ENCODE measurements at places on chromosomes 11 and 22.

DNA sequence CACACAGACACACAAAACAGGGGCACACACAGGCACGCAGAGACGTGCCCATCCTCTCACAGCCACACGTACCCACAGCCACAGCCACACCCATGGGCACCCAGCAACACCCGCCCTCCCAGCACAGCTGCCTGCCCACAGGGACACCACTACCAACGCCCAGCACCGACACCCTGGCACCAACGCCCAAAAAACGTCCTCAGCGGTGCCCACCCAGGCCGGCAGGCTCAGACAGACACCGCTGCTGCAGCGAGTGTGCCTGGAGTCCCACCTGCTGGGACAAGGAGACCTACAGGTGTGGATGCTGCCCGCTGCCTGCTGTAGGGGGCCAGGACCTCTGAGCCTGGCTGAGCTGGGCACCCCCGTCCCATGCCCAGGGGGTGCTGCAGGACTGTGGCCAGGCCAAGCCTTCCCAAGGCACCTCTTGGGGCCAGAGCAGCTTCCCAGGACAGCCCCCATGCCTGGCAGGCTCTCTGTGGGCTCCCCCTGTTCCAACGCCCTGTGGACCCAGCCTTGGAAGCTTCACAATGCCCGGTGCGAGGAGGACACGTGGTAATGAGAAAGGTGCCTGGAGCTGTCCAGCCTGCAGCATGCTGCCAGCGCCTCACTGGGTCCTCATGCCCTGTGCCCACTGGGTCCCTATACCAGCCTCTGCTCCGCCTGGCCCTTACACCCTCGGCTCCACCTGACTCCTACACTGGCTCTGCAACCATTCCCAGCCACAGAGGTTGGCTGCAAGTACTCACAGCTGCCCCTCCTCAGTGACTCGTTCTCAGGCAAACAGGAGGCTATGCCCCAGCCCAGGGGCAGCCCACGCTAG lies 45.8 kb upstream of the TH start:
- DNase-seq, result no peak

- no peak for DNase-seq
Observed at GRCh38 chr22:26860301-26860700, 202.9 kb downstream of the MIAT start.

DNA sequence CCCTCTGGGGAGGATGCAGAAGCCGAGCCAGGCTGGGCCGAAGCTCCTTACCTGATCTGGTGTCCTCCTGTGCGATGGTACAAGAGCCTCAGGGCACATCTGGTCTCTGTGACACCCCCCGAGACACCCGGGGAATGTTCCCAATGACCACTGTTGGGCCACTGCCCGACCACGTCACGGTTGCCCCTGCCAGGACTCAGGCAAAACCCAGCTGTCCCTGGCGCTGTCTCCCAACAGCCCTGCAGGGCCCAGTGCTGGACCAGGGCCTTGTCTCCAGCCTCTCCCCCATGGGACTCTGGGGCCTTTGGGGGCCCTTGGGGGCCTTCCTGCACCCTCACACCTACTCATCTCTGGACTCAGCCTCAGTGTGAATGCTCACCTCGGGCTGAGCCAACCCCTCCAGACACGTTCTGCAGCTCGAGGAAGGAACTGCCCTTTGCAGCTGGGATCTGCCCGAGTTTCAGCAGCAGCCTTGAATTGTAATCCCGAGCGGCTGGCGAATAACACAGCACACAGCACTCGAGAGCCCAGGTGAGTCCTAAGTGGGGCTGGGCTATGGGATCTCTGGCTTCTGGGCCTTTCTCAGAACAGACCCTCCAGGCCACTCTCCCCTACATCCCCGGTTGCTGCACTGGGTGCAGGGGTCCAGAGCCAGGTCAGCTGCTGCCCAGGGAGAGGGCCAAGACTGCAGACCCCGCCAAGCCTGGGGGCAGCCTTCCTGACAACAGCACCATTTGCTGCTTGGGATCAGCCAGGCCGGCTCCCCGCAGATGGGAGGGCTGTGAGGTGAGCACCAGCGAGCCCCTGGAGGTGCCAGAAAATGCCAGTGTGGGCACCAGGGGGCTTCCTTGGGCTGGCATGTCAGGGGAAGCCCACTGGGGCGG lies 39.8 kb downstream of the RTN4R start:
- no peak for DNase-seq

DNA sequence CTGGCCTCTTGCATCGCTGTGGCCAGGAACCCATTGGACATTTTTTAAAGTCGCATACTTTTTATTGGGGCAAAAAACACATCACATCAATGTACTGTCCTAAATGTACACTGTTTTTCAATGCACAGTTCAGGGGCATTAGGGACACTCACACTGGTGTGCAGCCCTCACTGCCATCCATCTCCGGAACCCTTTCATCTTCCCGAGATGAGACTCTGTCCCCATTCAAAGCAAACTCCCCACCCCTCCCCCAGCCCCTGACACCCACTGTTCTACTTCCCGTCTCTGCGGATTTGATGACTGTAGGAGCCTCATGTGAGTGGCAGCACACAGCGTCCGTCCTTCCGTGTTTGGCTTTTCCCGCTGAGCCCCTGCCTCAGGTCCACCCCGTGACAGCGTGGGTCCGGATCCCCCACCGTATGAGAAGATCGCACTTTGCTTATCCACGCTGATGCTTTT lies 41.8 kb upstream of the TH start:
- DNase-seq, result no peak

- peak; percentile 36 for DNase-seq
Observed at GRCh38 chr11:75969626-75970308, 154.8 kb downstream of the UVRAG start.

DNA sequence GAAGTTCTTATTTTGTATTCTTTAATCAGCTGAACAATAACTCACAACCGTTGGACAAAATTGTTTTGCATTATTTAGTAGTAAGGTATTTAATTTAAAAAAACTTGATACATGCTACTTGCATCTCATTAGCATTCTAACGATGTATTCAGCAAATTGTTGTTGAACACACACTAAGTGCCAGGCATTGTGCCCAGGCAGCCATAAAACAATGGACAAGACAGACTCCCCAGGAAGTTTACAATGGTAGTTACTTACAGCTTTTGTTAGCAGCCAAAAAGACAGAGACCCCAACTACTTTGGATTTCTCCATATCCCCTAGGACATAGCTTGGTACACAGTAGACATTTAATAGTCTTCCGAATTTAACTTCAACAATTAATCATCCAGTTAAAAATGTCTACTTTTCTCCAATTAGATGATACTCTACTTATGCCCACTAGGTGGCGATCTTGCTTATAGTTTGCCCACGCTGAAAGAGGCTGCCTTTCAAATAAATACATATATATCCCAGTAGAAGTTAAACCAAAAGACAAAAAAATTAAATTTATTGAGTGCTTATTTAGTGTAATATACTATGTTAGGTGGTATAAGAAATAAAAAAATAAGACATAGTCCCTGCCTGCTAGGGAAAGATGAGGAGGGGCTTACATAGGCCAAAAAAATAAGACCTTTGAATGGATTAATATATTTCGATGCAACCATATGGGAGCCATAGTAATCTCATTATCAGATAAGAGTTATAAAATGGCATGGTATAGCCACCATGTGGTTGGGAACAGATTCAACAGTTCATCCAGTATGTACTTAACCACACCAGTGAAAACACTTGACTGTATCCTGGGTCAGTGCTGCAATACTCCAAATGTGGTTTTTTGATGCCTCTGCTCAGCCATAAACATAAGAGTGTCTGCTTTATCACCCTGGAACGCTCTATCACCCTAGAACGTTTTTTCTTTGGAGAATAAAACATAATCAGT lies 2.0 kb upstream of the FJX1 start:
- DNase-seq, result no peak

GRCh38 chr22:50523806-50524675 lies 1.4 kb downstream of the SCO2 start:
- no peak for DNase-seq

DNA sequence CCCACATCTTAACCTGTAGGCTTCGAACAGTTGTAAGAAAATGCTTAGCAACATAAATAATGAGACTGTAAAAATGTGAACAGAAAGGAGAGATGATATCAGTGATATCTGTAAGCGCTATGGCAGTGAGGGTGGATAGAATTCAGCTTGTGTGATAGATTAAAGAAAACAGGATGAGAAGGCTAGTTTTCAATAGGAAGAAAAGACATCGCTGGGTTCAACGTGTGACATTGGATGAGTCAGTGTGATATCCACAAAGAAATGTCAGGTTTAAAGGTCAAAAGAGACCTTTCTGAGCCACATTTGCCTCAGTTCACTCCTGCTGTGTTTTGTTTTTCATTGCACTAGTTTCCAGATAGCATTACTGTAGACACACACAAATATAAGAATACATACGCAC lies 13.7 kb upstream of the RFPL3 start:
- no peak for DNase-seq

DNA sequence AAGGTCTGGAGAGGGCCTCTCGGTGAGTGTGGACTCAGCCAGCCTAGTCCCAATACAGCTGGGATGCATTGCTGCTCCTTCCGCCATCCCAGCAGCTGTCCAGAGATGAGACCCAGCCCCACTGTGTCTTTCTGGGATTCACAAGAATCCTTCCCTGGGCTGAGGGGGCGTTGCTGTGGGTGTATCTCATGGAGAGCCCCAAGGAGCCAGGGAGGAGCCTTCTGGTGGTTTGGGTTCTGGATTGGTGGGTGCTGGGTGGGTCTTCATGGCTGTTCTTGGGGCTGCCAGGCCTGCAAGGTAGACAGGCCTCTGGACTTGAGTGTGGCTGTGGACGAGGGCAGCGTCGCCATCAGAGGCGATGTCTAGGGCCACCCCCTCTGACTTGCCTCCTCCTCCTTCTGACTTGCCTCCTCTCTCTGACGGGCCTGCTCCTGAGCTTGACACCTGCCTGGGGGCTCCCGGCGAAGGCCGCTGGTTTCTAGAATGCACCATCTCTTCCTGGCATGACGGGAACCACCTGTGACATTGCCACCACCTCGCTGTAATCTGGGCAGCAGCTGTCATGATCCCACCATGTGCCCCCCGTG lies 17.2 kb downstream of the KCNQ1 start:
- no peak for DNase-seq

DNA sequence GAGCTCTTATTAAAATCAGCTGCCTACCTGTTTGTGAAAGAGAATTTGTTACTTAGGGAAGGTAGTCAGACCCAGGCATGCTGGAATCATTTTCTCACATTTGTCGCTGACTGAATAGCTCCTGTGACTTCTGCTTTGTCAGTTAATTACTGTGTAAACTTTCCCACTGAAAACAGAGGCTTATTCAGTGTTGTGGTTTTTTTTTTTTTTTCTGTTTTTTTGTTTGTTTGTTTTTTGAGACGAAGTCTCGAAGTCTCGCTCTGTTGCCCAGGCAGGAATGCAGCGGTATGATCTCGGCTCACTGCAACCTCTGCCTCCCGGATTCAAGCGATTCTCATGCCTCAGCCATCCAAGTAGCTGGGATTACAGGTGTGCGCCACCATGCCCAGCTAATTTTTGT lies 5.6 kb upstream of the LDLRAD3 start:
- no peak for DNase-seq

GRCh38 chr11:78248191-78248590 lies 59.5 kb downstream of the USP35 start:
- no peak for DNase-seq

GRCh38 chr11:112880495-112880894 lies 80.7 kb upstream of the NCAM1 start:
- no peak for DNase-seq

GRCh38 chr11:89490602-89490980 lies 584 bp downstream of the NOX4 start:
- DNase-seq, result no peak

- DNase-seq, result no peak
Observed at GRCh38 chr22:43239193-43239780, 52.4 kb upstream of the TTLL12 start.

- no peak for DNase-seq
Observed at GRCh38 chr11:78397398-78397797, 20.2 kb downstream of the GAB2 start.

DNA sequence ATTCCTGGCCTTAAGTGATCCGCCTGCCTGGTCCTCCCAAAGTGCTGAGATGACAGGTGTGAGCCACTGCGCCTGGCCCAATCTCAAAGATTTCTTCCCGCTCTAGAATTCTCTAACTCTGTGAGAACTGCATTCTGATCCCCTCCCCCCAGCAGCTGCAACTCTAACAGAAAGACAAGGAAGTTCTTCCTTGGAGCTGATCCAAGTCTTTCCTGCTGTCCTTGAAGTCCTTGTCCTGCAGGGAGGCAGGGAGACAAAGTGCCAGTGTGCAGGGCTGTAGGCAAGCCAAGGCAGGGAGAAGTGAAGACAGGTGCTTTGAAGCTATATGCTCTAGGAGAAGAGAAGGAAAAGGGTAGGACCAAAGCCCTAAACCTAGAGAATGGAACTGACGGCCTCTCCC lies 9.5 kb upstream of the GGA1 start:
- no peak for DNase-seq

GRCh38 chr11:39011797-39012196 lies 2413.8 kb upstream of the RAG2 start:
- no peak for DNase-seq

DNA sequence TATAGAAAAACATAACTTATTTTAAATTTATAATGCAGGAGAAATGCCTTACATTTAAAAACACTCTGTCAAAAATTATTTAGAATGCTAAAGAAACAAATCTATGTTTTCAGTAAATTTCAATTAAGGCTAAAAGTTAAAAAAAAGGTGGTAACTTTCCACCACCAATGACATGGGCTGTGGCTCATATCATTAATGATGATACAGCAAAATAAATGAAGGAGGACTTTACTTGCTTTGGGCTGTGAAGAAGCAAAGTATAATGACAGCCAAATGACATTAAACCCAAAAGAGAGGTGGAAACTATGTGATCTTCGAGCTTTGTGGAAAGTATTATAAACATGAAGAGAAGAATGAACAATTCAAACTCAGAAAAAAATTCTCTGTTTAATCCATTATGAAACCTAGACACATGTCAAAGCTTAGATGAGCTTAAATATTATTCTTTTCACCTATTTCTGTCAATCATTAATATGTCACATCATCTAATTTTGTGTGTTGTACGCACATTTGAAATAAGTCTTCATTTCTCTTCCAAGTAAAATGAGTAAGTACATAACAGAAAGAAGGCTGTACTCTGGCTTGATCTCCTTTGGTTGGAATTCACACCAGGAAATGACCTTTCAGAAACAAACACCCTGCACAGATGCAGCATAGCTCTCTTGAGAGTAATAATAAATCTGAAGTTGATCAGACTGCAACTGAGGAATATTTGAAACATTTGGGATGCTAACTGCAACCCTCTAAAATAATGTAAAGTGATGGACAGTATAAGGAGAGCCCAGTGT lies 265.8 kb downstream of the TTC28 start:
- DNase-seq, result no peak

DNA sequence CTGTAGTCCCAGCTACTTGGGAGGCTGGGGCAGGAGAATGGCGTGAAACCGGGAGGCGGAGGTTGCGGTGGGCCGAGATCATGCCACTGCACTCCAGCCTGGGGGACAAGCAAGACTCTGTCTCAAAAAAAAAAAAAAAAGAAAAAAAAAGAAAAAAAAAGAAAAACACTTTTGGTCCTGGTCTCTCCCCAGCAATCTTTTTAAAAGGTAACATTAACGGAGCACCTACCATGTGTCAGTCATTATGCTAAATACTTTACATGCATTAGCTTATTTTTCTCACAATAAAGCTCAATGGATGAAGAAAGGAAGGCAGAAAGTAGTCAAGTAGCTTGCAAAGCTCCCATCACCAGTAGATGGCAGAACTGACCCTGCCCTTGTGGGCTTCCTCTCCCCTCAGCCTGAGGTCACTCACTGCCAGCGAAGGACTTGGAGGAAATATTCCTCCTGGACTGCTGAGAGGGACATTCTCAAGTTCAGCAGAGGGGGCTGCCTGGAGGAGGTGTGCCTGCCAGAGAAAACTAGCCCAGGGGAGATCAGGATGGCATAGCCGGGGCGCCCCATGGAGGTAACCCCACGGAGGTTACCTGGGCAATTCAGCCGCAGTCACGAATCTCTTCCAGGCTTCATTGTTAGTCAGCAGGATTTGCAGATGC lies 15.5 kb downstream of the APOL3 start:
- peak; percentile 43 for DNase-seq

All from AG09319 (cell line).